ENCODE measurements at places on chromosomes 7 and 10.

DNA sequence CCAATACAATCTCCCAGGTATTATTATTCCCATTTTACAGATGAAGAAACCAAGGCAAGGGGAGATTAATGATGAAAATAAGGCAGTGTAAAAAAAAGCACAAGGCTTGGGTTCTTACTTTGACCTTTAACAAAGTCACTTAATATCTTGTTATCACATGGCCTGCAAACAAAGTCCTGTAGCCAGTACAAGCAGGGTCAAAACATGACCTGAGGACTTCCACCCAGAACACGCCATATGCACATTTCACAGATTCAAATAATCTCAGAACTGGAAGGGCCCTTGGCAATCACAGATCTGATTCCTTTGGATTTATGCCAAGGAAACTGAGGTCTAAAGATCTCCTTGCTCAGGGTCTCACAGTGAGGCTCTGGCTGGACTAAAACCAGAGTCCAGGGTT is 162.1 kb downstream of the KCNMA1 start:
- no peaks in the 10 kb centered on the region for H3K36me3 ChIP-seq
- H3K4me3 ChIP-seq: no peak overlapping the region
- H3K4me1 ChIP-seq: peaks cover 39% of the 10 kb centered on the region
- H3K27me3 ChIP-seq: no peaks in the 10 kb centered on the region
- no peak for DNase-seq
- H3K27ac ChIP-seq: no peak overlapping the region

GRCh38 chr10:44356139-44357022 is 28.5 kb downstream of the CXCL12 start:
- no peaks in the 10 kb centered on the region for H3K36me3 ChIP-seq
- H3K27me3 ChIP-seq: no peaks in the 10 kb centered on the region
- H3K27ac ChIP-seq: no peak overlapping the region
- H3K4me3 ChIP-seq: no peak overlapping the region

DNA sequence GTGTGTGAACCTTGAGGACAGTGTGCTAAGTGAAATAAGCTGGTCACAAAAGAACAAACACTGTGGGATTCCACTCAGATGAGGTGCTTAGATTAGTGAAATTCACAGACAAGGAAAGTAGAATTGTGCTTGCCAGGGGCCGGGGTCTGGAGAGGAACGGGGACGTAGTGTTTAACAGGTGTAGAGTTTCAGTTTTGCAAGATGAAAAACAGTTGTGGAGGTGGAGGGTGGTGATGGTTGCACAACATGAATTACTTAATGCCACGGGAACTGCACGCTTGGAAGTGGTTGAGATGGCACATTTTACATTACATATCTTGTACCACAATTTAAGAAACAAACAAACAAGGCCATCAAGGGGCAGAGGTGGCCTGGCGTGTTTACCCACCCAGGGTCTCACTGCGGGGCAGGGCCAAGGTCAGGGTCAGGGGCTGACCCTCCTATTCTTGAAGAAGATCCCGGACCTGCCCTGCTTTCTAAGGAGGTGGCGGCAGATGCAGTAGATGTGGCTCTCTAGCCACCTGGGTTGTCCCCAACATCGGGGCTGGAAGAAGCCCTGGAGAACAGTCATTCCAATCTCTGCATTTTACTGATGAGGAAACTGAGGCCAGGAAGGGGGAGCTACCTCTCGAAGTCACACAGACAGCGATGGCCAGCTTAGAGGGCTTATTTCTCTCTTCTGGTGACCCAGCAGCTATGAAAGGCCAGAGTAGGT is 91.5 kb upstream of the LRRC4 start:
- peaks cover 29% of the 10 kb centered on the region for H3K27me3 ChIP-seq
- no peaks in the 10 kb centered on the region for H3K36me3 ChIP-seq
- H3K27ac ChIP-seq: no peak overlapping the region
- H3K4me1 ChIP-seq: no peaks in the 10 kb centered on the region
- no peak overlapping the region for H3K4me3 ChIP-seq

GRCh38 chr7:141295367-141295895 is 221.6 kb downstream of the TMEM178B start:
- no peaks in the 10 kb centered on the region for H3K4me1 ChIP-seq
- H3K4me3 ChIP-seq: no peak overlapping the region
- H3K36me3 ChIP-seq: no peaks in the 10 kb centered on the region
- H3K27ac ChIP-seq: no peak overlapping the region
- H3K27me3 ChIP-seq: no peaks in the 10 kb centered on the region

DNA sequence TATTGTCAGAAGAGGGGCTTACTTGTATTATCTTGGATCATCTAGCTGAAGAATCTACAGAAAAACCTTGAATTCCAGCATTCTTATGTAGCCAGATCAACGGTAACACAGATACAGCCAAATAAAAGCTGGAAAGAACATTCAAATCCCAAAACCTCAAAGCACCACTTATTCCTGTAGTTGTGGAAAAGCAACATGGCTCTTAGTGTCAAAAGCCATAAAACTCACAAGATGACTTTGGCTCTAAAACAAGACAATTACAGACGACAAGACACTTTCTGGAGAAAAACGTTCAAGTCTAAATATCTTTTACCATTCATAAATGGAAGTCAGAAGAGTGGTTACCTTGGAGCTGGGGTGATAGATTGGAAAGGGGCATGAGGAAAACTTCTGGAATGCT is 173.0 kb downstream of the HERPUD2 start:
- no peak for DNase-seq
- H3K27ac ChIP-seq: no peak overlapping the region
- no peaks in the 10 kb centered on the region for H3K27me3 ChIP-seq
- no peaks in the 10 kb centered on the region for H3K4me1 ChIP-seq
- no peak overlapping the region for H3K4me3 ChIP-seq

DNA sequence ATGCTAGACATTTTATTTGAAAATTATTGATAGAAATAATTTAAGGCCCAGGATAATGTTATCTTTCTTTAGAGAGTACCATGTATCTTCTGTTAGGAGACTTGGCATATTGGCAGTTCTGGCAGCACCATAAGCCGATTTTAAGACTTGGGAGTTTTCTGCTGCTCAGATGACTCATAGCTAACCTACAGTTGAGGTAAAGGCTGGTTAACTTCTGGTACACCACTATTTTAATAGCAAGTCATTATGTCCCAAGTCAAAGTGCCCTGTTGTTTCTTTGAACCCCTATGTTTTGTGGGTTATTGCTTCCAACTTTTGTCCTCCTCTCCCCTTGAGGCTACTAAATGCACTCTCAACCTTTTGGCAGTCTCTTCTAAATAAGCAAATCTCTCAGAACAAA is 25.2 kb downstream of the ATRNL1 start:
- H3K4me1 ChIP-seq: no peaks in the 10 kb centered on the region
- H3K4me3 ChIP-seq: no peak overlapping the region
- H3K27me3 ChIP-seq: no peaks in the 10 kb centered on the region
- no peak for DNase-seq

All from SJSA1 (cell line).